Activated CD4-positive, CD25-positive, alpha-beta regulatory T cell (primary cell): ENCODE measurements at places on chromosomes 12 and 14.

GRCh38 chr14:73810478-73811163 is 41.0 kb upstream of the PTGR2 start:
- no peak for DNase-seq

GRCh38 chr14:63725786-63726460 is 1.9 kb downstream of the SGPP1 start:
- DNase-seq: no peak

DNA sequence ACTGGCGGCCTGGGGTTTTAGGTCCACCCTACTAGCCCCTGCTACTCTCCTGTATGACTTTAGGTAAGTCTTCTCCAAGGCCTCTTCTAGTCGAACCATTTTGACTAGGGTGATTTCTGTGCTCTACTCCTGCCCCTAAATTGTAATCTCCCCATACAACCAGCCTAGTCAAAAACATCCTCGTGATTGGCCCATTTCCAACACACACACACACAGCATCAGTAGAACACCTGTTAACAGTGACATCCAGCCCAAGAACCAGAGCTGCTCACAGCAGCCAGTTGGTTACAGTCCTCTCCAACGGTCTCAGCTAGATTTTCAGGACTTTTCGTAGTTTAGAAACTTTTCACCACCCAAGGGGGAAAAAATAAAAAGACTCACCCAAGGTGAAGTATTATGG is 30.9 kb downstream of the NT5DC3 start:
- no peak for DNase-seq

- no peak for DNase-seq
Measured at GRCh38 chr12:8781381-8782127, 40.9 kb upstream of the A2ML1 start.

DNA sequence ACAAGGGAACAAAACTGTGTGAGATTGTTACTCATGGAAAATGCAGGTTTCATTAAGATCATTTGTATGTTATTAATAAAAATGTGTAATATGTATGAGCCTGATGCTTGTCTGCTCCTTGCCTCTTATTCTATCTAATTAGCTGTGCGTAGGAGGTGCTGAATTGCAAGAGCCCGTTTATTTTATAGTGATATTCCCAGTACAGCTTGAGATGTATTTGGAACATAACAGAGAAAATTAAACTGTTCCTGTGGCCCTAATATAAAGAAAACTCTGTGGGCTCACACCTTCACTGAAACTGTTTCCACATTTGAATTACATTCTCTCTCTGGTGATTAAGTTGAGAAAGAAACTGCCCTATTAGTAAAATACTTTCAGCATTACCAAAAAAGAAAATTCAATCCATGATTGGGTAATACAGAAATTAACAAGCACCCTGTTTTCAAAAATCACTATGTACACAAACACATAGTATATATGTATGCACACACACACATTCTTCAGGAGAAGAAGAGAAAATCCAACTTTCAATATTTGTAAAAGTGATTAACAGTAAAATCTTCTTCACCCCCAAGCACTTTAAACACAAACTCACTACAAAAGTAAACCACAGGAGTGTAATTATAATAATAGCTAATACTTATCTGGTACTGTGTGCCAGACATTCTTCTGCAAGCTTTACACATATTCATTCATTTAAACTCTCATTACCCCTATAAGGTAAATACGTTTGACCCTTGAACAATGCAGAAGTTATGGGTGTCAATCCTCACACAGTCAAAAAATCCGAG is 233.2 kb downstream of the PHLDA1 start:
- DNase-seq: no peak

DNA sequence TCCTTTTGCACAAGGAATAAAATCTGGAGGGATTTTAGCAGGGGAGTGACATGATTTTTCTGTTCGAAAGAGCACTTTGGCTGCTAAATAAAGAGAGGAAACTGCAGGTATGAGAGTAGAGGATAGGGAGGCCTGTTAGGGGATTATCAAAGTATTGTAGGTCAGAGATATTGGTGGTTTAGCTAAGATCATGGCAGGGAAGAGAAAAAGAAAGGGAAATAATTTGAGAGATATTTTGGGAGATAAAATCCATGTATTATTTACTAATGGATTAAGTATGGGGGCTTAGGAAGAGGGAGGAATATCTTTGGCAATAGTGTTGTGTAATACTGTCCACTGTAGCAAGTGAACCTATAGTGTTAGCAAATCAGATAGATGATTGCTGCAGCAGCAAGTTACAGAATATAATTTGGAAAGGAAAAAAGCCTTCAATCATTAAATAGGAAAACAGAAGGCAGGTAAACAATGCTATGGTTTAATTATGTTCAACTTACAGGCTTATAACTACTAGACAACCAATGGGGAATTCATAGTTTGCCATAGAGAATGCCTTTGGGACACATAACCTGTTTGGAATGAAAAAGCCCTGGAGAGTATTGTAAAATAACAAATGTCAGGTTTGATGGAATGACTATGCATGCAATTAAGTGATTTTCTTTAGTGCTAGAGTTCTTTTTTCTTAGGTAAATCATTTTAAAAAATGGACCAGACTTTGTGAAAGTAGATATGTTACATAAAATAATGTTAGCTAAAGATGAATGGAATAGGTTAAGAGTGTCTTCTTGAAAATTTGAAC is 50.5 kb downstream of the ADIPOR2 start:
- no peak for DNase-seq

- DNase-seq: no peak
Measured at GRCh38 chr14:101506211-101506925, 54.9 kb upstream of the DIO3 start.

GRCh38 chr12:89352242-89352491 is 134 bp downstream of the DUSP6 start:
- DNase-seq: no peak

DNA sequence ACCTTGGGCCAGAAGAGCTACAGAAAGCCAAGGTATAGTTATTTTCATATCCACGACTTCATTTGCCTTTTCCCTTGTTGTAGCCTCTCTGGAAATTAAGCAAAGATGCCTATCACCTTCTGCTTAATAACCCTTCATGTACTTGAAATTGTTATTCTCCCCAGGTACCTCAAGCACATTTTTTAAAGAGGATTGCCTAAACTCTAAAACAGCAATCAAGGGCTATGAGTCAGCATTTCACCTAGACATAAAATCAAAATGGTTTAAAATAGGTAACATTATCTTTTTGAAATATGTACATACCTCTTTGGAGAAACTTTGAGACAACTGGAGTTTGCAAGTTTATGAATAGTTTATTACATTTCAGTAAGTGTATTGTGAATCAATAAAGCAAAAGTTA is 11.6 kb downstream of the DTD2 start:
- no peak for DNase-seq

- no peak for DNase-seq
Measured at GRCh38 chr12:122437656-122438121, 15.2 kb upstream of the CLIP1 start.

GRCh38 chr12:68962877-68963855 is 30.2 kb upstream of the CPM start:
- no peak for DNase-seq

DNA sequence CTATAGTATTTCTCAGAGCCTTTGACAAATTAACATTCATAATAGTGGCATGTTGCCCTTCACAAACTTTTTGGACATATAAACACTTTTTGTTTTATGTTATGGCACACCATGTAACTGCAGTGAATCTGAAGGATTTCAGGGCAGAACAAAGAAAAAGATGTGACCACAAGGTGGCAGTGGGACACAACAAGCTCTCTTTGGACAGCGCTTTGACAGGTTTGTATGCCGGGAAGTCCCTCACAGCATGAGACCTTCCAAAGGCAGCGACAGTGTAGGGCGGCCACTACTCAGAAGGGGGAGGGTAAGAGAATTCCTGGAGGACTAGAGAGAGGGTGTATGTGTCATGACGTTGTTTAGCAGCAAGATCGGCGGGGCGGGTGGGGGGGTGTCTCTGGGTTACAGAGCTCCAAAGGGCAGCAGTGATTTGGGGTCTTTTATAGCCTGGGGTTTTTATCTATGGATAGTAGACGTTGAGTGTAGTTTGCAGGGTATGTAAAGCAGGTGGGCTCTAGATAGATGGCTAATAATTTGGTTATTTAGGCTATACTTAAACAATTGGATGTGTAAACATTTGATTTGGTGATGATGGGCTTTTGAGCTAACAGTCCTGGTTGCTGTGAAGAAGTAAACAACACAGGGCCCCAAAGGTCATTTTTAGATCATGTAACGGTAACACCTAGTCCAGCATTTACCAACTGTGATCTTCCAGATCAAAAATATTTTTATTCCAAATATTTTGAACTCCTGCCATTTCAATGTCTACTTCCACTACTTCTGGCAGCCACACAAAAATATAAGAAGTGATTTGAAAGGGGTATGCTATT is 22.9 kb downstream of the ETFBKMT start:
- peak; percentile 19 for DNase-seq

- DNase-seq: no peak
Measured at GRCh38 chr14:23483236-23483854, 13.8 kb downstream of the NGDN start.

- no peak for DNase-seq
Measured at GRCh38 chr14:65972346-65972870, 513.8 kb upstream of the CCDC196 start.

GRCh38 chr12:94733727-94734126 is 83.4 kb upstream of the TMCC3 start:
- no peak for DNase-seq

DNA sequence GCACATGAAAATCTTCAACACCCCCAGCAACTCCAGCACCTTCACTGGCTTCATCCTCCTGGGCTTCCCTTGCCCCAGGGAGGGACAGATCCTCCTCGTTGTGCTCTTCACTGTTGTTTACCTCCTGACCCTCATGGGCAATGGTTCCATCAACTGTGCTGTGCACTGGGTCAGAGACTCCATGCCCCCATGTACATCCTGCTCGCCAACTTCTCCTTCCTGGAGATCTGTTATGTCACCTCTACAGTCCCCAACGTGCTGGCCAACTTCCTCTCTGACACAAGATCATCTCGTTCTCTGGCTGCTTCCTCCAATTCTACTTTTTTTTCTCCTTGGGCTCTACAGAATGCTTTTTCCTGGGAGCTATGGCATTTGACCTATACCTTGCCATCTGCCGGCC is 11.5 kb upstream of the OR11G2 start:
- no peak for DNase-seq

GRCh38 chr12:128848371-128848770 is 4.9 kb upstream of the GLT1D1 start:
- no peak for DNase-seq

GRCh38 chr12:49511410-49511809 is 27.4 kb upstream of the KCNH3 start:
- DNase-seq: no peak

GRCh38 chr14:46596236-46596635 is 55.3 kb downstream of the RPL10L start:
- no peak for DNase-seq

- no peak for DNase-seq
Measured at GRCh38 chr14:99688629-99689028, 4.5 kb downstream of the CYP46A1 start.

DNA sequence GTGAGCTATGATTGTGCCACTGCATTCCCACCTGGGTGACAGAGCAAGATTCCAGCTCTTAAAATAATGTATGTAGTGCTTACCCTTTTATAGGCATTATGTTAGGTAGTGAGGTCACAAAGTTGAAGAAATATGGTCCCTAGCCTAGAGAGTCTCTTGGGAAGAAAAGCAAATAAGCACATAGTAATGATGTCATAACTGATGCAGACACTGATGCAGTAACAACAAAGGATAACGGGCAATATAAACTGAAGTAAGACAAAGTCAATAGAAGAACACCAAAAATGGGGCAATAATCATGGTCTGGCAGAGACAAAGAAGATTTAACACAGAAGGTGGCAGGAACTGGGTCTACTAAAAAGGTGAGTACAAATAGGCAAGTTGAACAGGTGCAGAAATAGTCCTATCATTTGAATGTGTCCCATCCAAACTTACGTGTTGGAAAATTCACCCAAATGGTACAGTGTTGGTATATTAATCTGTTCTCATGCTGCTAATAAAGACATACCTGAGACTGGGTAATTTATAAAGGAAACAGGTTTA is 93.5 kb downstream of the CPNE8 start:
- no peak for DNase-seq

GRCh38 chr12:19689226-19689625 is 249.9 kb downstream of the AEBP2 start:
- no peak for DNase-seq

DNA sequence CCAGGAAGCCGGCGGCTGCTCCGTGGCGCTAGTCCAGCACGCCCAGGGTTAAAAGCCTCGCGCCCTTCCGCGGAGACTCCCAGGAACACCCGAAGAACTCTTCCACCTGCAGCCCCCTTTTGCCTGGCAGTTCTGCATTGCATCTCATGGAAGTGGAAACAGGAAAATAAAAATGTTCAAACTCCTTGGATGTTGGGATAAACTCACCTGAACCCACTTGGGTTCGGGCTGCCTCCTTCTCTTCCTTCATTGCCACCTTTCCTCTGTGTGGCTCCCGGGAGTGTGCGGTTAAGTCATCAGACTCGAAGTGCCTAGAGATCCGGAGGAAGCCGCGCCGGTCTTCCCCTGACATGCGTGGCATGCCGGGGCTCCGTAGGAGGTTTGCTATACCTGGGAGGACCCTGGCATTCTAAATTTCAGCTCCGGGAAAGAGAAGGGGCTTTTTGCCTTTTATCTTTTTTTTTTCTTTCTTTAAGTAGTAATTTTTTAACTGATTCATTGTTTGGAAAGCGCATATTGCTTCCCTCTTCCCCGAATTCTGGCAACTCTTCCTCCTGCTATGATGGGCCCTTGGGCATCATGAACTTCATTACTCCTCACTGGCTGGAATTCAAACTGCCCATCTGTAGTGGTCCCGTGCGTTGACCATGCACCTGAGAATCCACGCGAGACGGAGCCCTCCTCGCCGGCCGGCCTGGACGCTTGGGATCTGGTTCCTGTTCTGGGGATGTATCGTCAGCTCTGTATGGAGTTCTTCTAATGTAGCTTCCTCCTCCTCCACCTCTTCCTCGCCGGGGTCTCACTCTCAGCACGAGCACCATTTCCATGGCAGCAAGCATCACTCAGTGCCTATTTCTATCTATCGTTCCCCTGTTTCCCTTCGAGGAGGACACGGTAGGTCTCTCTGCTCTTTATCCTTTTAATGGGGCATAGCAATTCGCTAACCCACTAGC is 931.4 kb downstream of the DIO2 start:
- DNase-seq: no peak

GRCh38 chr12:7060353-7060954 is at the start of gene C1S:
Gene C1S (plus strand): TSS chr12:7060718. CDS start chr12:7061913, 1,195 bp downstream.
- DNase-seq: no peak

GRCh38 chr14:30227876-30228275 is 300.2 kb upstream of the PRKD1 start:
- DNase-seq: no peak

GRCh38 chr12:119225454-119225853 is 46.7 kb downstream of the HSPB8 start:
- no peak for DNase-seq

- DNase-seq: no peak
Measured at GRCh38 chr12:42799966-42800365, 210.4 kb upstream of the PRICKLE1 start.

GRCh38 chr14:24314377-24315193 is 3.3 kb downstream of the LTB4R start:
- no peak for DNase-seq

DNA sequence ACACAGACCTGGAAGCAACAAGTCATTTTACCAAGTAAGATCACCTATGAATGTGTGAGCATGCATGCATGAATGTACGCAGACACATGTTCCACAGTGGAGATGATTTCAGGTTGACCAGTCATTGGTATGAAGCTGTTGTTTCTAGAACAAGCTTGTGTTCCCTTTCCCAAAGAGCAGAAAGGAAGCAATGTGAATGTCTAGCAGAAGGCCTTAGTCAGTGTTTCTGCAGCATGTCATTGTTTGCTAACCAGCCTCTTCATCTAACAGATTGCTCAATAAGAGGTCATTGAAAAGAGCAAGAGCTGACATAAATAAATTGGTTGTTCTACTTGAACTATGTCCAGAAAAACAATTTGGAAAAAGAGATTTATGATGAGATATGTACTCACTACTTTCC is 191.4 kb downstream of the PLCZ1 start:
- DNase-seq: no peak
